ENCODE measurements at places on chromosomes 13 and 19.
A peak's percentile ranks its signal among the peaks of the same experiment; 100 is the strongest.

DNA sequence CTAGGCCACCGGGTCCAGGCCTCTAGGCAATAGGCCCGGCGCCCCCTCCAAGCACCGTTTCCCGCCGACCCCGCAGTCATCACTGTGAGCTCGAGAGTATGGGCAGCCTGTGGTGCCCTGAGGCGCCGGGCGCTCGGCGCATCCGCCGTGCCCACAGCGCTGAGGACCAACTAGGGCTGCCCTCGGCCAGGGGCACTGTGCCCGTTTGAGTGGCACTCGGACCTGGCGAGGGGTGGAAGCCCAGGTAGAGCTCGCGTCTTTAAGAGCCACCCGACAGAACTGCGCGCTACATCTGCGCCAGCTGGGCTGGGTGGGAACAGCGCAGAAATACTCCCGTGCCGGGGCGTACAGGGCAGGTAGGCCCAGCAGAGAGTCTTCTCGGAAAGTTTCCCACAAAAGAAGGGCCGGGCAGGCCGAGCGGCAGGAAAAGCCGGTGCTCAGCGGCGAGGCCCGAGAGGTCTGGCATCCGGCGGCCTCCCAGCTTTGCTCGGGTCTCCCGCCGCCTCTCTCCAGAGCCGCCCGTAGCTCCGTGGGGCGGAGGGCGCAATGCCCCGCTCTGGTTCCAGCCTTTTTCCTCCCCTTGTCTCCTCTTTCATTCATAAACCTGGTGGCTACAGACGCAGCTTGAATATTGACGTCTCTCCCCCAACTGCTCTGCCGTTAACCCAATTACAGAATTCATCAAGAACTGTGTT is 5.4 kb upstream of the SOX1 start:
- DNase-seq, result no peak

DNA sequence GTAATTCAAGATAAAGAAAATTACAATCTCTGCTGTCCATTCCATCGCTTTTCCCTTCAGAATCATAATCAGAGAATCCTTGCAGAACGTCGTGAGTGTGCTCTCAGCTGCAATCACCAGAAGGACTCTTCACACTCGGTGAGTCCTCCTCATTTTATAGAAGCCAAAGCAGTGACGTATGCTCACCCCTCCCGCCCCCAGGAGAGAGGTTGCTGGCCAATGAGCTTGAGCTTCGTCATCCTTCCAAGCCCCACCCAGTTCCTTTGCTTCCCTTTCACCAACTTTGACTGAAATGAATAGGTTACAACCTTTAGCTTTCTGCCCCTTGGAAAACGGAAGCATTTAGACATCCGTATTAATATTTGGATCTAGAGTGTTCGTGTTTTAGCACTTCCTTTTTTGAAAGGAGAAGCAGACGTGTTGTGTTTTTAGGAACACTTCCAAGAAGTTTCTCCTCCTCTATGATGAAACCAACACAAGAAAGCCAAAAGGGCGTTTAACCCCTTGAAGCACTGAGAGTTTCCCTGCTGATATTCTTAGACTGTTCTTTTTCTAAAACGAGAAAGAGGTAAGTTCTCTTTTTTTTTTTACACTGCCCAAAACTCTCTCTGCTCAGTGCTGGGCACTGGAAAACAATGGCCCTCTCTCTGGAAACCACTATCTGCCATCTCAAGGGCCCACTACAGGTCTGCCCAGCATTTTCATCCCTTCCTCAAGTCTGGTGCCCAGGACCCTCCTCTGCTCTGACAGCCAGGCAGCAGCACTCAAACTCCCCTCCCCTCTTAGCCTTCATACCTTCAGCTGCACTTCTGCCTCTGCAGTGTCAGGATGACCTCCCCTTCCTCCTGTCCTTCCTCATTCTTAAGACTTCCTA is 44.3 kb upstream of the CEACAM21 start:
- no peak for DNase-seq

GRCh38 chr19:13299838-13300237 is 149.6 kb downstream of the IER2 start:
- peak; percentile 74 for DNase-seq

DNA sequence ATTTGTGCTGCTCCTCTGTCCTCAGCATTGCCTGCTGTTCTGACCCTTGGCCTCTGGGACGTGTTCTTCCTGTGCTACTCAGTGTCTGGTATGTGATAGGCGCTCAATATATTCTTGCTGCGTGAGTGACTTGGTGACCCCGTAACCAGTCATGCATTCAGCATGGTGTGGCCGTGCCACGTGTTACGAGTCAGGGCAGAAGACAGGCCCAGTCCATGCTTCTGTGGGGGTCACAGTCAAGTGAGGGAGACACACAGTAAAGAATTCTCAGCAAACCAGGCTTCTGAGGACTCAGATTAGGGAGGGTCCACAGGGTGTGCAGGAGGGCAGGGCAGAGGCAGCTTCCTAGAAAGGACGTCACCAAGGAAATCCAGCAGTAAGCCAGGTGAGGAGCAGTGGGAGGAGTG is 7.9 kb downstream of the PPP1R37 start:
- DNase-seq, result no peak

GRCh38 chr19:11451871-11452619 is 16.6 kb downstream of the PRKCSH start:
- no peak for DNase-seq

Measured in NCI-H146 (cell line).